ENCODE measurements at places on chromosomes 11 and 22.

- no peak for DNase-seq
Observed at GRCh38 chr11:6411594-6412031, 7.3 kb downstream of the APBB1 start.

DNA sequence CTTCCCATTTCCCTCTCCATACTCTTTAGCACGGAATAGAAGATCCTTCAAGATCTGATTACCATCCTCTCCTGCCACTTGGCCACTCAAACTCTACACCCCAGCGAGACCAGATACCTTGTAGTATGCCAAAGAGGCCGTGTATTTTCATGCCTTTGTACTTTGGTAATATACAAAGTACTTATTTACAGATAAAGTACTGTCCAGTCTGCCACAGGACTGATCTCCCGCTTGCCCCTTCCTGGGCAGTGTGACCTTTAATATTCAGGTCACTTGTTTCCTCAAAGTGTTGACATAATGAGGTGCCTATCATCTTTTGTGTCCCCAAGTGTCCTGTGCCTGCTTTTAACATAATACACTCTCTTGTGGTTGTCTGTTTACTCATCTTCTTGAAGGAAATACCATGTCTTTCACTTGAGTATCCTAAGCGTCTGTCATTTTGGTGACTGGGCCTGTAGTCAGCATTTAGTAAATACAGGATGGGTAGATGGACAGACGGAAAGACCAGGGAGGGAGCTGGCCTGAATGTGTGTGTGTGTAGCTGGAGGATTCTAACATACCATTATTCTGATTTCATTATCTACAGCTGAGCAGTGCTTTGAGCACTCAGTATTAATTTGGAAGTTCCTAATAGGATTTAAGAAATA lies 137.4 kb downstream of the NAV2 start:
- no peak for DNase-seq

GRCh38 chr11:134528453-134528852 lies 116.4 kb upstream of the B3GAT1 start:
- DNase-seq = no peak

DNA sequence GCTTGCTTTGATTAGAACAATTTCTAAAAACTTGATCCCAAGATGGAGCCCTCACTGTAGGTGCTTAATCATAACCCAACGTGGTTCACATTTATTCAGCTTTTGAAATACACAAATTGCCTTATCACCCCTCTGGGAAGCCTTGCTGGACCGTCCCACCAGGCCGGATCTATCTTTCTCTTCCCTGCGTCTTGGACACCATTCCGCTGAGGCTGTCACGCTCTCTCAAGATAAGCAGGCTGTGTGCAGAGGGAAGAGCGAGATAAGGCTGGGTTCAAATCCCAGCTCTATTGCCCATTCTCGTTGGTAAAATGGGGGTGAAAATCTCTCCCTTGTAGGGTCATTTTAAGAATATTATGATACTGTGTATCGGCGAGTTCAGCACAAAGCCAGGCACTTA lies 20.5 kb upstream of the TP53I11 start:
- DNase-seq = no peak

- DNase-seq = peak; percentile 49
Observed at GRCh38 chr22:31350410-31350863, 4.3 kb upstream of the PATZ1 start.

DNA sequence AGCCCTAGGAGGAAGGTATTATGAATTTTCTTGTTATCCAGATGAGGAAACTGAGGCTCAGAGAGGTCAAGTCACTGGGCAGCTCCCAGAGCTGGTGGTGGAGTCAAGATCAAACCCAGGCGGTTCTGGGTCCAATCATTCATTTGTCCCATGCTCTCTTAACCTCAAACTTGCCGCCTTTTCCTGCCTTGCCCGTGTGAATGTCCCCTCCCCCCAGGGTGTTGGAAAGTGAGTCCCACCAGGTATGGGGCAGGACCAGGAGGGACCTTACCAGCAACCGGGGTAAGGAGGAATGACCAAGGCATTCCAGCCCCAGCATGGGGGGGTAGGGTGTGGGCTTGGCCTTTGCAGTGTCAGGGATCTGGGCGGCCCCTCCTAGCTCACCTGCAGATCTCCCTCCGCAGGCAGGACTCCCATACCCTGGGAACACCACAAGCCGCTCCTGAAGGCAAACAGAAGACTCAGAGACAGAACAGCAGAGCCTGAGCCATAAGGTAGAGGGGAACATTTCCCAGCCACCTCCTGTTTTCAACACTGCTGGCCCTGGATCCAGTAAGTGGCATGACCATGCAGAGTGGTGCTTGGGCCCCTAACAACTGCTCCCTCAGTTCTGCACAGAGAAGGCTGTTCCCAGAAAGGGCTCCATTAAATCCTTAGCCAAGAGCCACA lies 41.2 kb upstream of the SYT7 start:
- DNase-seq = no peak

DNA sequence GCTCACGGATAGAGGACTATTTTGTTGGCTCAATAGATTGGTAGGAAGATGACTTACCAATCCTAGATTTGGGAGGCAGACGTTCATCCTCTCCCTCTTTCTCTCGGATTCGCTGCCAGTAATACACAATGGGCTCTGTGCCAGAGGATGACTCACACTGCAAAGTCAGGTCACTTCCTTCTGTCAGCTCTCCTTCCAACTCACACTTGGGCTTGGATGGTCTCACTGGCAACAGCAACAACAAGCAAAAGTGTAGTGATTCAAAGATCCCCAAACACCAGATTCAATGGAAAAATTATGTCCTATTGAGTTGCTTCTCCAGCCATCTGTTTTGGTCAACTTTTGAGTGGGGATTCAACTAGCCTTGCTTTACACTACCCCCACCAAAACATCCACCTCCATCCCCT lies 21.7 kb upstream of the HSPA8 start:
- peak; percentile 93 for DNase-seq

GRCh38 chr11:92909214-92909613 lies 60.2 kb upstream of the MTNR1B start:
- DNase-seq = no peak

DNA sequence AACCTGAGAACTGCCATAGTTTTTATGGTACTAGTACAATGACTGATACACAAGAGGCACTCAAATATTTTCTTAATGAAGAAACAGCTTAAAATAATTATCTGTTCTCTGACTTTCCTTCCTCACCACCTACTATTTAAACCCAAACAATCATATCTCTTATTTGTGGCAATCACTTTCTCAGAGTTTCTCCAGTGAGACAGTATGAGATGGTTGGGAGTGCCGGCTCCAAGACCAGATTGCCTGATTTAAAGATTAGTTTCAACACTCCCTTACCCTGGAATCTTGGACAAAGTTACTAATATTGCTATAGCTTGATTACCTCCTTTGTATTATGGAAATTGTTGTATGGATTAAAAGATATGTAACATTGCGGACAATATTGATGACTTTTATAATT lies 5.7 kb upstream of the CEP126 start:
- DNase-seq = no peak

- no peak for DNase-seq
Observed at GRCh38 chr22:30202531-30203006, 44.0 kb downstream of the LIF start.

GRCh38 chr22:50447576-50448551 lies 27.0 kb downstream of the SBF1 start:
- no peak for DNase-seq

GRCh38 chr11:119324189-119324588 lies 7.3 kb upstream of the MCAM start:
- no peak for DNase-seq

GRCh38 chr11:63262547-63262946 lies 19.1 kb upstream of the SLC22A25 start:
- no peak for DNase-seq

DNA sequence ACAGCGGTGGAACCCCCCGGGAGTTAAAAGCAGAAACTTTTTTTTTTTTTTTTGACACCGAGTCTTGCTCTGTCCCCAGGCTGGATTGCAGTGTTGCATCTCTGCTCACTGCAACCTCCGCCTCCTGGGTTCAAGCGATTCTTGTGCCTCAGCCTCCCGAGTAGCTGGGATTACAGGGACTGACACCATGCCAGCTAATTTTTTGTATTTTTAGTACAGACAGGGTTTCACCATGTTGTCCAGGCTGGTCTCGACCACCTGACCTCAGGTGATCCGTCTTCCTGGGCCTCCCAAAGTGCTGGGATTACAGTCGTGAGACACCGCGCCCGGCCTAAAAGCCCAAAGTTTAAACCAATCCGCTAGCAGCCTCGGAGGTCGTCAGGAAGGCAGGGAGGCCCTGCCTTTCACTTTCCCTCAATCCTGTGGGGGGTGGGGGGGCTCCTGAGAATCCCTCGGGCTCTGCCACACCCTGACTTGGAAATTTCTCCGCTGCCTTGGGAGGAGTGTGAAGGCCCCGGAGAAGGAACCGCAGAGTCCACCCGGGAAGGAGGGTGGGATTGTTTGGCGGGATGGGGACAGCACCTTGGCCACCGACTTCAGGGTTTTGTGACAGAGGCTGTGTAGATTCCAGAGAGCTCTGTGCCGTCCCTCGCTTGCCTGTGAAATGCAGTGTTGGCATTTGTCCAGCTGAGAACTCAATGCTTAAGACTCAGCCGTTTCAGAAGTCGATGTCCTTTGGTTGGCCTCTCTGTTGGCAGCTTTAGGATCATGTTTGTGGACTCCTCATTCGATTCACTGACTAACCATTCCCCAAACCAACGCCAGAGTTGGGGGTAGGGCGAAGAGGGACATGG lies 1.0 kb downstream of the ARHGAP8 start:
- peak; percentile 78 for DNase-seq

GRCh38 chr11:38900211-38900610 lies 2302.2 kb upstream of the RAG2 start:
- DNase-seq = no peak

DNA sequence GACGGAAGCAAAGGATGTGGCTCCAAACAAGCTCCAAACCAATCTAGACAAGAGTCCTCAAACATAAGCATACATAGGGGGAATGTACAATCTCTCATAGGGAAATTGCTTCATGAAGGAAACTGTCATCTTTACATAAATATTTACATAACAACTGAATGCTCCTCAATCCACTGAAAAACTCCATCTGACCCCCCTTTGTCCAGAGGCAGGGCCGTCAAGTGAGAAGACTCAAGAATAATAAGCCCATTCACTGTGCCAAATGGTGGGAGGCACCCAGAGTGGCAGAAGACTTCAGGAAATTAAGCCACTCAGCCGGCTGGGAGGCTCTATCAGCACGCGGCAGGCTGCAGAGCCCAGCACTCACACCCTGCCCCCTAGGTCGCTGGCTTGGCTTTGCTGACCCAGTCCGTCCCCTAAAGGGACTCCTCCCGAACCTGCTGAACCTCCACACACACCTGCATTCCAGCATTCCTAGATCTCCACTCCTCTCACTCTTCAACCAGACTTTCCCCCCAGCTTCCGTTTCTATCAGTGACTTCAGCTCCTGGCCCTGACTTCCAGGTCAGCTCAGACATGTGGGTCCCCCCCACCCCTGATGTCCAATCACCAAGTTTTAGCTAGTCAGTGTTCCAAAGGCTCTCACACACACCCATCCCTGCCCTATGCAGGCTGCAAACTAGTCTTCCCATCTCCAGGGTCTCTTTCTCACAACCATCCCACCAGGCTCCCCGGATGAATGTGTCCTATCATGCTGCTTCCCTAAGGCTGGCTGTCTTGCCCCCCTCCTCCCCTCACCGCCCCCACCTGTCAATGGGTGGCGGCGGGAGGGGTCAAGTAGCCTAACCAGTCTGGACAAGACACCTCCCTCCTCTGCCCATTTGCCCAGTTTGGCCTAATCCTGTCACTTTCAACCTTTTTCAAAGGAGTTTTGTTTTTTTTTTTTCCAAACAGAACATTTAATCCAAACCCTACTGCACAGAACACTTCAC lies 11.3 kb downstream of the VPS37C start:
- no peak for DNase-seq

GRCh38 chr11:108959874-108960273 lies 295.0 kb downstream of the DDX10 start:
- DNase-seq = no peak

GRCh38 chr11:108865406-108865805 lies 200.5 kb downstream of the DDX10 start:
- DNase-seq = peak; percentile 38

DNA sequence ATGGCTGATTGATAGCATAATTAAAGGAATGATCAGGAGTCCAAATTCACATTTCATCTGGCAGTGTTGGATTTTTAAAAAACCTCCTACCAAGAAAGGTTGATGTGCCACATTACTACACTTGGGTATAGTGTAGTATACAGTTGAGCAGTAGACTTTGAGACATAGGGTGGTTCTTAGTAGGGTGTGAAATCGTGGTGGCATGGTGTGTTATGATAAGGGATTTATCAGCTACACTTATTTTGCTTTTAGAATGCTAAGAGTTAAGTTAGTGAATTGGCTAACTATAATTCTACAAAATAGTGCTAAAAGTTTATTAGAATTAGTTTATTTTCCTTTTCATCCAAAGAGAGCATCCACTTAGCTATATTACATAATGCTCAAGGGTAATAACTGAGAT lies 13.1 kb downstream of the TBCEL start:
- DNase-seq = no peak

DNA sequence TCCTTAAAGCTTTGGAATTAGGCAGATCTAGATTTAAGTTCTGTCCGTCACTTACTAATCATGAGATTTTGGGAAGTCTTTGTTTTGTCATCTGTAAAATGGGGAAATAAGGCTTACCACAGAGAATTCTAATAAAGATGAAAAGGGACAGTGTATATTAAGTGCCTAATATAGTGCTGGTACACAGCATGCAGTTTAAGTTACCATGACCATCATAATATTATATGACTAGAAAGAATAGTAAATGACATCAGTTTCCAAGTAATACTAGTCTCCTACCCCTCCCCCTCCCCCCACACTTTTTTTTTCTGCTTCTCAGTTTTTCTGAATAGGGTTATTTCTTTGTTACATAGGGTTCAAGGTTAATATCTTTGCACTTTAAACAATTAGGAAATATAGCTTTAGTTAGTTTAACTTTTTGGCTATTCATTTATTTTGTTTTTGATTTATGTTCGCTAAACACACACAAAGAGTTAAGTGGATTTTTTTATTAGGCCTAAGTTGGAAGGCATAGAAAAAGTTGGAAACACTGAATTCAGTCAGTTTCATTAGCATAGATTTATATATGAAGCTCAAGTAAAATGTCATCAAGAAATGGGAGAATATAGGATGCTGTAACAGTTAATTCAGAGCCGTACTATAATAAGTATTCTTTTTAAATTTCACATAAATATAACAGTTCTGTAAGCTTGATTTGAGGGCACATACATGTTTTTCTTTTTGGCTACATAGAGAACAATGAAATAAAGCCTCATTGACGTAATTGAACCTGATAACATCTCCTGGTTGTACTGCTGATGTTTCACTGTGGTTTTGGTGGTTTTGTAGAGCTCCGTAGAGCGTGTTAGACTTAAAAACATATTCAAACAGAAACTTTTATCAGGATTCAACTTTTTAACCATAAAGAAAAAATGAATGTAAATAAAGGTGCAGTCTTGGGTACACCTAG lies 121.2 kb downstream of the PDE3B start:
- DNase-seq = peak; percentile 1

GRCh38 chr11:108912581-108912980 lies 247.7 kb downstream of the DDX10 start:
- DNase-seq = peak; percentile 73

- DNase-seq = no peak
Observed at GRCh38 chr11:4074266-4074665, 20.3 kb upstream of the RRM1 start.
